ENCODE measurements at places on chromosomes 4 and X. TPM values are rescaled to one million over a fixed set of nuclear protein-coding genes. Genes with fewer than 3 reads are reported as not detected.

DNA sequence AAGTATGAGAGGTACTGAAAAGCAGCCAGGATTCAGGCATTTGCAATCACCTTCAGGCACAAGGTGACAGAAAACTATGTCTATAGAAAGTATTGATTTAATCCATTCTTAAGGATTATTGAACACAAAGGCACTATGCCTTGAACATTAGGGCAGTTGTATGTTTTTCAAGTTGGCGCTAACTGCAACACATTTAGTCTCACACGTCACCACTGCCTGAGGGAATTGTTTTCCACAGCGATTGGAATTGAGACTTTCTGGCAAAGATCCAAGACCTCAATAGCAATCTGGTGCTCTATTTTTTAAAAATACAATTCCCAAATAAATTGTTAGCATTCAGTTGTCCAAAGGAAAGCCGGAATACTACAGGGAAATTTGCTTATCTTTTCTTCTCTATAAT lies 52.7 kb upstream of the FTHL17 start:
- H3K27ac ChIP-seq: no peak overlapping the region
- H3K4me3 ChIP-seq: no peak overlapping the region
- H3K4me1 ChIP-seq: no peaks in the 10 kb centered on the region
- H3K36me3 ChIP-seq: no peaks in the 10 kb centered on the region

The FDCSP gene
- not detected for polyA plus RNA-seq

GRCh38 chrX:42442745-42443144 lies 335.2 kb downstream of the PPP1R2C start:
- peaks cover 2% of the 10 kb centered on the region for H3K27me3 ChIP-seq
- H3K4me3 ChIP-seq: no peak overlapping the region
- peaks cover 6% of the 10 kb centered on the region for H3K36me3 ChIP-seq
- peaks cover 2% of the 10 kb centered on the region for H3K4me1 ChIP-seq

DNA sequence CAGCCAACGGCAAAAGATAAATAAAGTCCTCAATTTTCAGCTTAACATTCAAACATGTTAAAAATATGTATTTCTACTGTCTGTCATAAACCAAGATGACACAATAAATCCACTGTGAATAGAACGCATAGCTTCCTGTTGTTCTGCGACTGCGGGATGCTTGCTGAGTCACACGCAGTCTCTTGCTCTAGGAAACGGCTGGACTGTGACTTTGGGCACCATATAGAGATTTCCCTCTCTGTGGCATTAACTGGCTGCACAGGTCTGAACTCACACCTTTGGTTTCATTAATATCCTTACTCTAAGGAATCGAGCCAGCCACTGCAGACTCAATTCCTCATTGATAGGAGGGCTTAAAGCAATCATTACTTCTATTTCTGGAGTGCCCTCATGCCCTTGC lies 8.4 kb downstream of the BEND4 start:
- H3K4me1 ChIP-seq: no peaks in the 10 kb centered on the region
- no peak for DNase-seq
- H3K27me3 ChIP-seq: peaks cover 2% of the 10 kb centered on the region

- no peak overlapping the region for H3K4me3 ChIP-seq
- no peaks in the 10 kb centered on the region for H3K4me1 ChIP-seq
- DNase-seq: no peak
- H3K27me3 ChIP-seq: no peaks in the 10 kb centered on the region
These were observed 234.0 kb upstream of the VCX3A start for GRCh38 chrX:6768881-6769280.

- no peak for DNase-seq
- H3K4me3 ChIP-seq: no peak overlapping the region
- H3K4me1 ChIP-seq: no peaks in the 10 kb centered on the region
- H3K36me3 ChIP-seq: no peaks in the 10 kb centered on the region
These were observed 66.4 kb upstream of the MAOA start for GRCh38 chrX:43589735-43590134.

The MAP7D2 gene
- not detected for polyA plus RNA-seq

DNA sequence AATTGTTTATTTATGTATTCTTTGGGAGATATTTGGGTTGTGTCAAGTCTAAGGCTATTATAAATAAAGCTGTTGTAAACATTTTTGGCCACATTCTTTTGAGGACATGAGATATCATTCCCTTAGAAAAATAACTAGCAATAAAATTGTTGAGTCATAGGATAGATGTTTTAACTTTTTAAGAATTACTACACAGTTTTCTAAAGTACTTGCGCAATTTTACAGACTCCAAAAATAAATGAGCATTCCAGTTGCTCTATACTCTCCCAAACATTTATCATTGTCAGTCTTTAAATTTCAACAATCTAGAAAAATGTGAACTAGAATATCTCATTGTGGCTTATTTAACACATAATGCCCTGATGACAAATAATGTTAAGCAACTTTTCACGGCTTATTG lies 189.1 kb upstream of the ADGRL3 start:
- DNase-seq: no peak
- peaks cover 4% of the 10 kb centered on the region for H3K27me3 ChIP-seq

DNA sequence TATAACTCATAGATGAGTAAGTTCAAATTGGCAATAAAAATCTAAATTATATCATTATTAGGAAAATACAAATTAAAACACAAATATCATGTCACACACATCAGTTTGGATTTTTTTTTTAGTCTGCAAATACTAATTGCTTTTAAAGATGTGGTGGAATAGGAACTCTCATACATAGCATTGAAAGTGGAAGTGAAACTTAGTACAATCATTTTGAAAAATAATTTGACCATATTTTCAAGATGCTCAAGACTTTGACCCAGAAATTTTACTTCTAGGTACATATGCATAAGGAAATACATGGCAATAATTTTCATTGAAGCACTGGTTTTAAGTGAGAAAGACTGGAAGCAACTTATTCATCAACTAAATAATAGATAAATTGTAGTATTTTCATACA lies 147.5 kb upstream of the SMIM31 start:
- H3K36me3 ChIP-seq: peaks cover 3% of the 10 kb centered on the region
- peaks cover 2% of the 10 kb centered on the region for H3K27me3 ChIP-seq
- H3K27ac ChIP-seq: no peak overlapping the region
- H3K4me1 ChIP-seq: no peaks in the 10 kb centered on the region
- H3K4me3 ChIP-seq: no peak overlapping the region

The RBMXL3 gene
- polyA plus RNA-seq: not detected

DNA sequence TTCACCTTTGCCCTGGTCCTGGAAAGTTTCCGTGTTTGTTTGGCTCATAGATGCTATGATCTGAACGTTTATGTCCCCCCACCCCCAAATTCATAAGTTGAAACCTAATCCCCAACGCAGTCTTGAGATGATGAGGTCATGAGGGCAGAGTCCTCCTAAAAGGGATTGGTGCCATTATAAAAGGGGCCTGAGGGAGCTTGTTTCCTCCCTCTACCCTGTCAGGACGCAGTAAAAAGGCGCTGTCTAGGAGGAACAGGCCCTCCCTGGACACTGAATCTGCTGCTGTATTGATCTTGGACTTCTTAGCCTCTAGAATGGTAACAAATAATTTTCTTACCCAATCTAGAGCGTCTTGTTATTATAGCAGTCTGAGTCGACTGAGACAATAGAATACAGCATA lies 2190.6 kb upstream of the TENM3 start:
- H3K4me1 ChIP-seq: no peaks in the 10 kb centered on the region
- peaks cover 7% of the 10 kb centered on the region for H3K27me3 ChIP-seq
- DNase-seq: no peak
- H3K4me3 ChIP-seq: no peak overlapping the region
- no peaks in the 10 kb centered on the region for H3K36me3 ChIP-seq

DNA sequence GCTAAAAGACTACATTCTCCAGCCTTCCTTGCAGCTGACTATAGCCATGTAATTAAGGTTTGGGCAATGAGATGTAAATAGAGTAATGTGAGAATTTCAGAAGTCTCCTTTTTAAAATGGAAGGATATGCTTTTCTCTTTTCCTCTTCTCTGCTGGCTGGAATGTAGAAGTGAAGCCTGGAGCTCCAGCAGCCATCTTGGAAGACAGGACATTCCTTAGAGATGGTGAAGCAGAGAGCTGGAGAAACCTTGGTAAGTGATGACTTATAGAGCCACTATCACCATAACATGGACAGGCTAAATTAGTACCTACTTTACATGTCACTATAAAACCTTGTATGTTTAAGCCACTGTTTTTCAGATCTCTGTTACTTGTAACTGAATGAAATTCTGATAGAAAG lies 48.0 kb downstream of the RASL11B start:
- no peak for DNase-seq
- H3K4me1 ChIP-seq: peaks cover 3% of the 10 kb centered on the region
- no peak overlapping the region for H3K4me3 ChIP-seq
- peaks cover 11% of the 10 kb centered on the region for H3K36me3 ChIP-seq
- H3K27ac ChIP-seq: no peak overlapping the region

GRCh38 chr4:78293348-78293747 lies 236.2 kb downstream of the FRAS1 start:
- H3K4me1 ChIP-seq: no peaks in the 10 kb centered on the region
- no peak overlapping the region for H3K4me3 ChIP-seq

The EPGN gene
- polyA plus RNA-seq: not detected

The BANK1 gene
- polyA plus RNA-seq: 1.4 TPM

DNA sequence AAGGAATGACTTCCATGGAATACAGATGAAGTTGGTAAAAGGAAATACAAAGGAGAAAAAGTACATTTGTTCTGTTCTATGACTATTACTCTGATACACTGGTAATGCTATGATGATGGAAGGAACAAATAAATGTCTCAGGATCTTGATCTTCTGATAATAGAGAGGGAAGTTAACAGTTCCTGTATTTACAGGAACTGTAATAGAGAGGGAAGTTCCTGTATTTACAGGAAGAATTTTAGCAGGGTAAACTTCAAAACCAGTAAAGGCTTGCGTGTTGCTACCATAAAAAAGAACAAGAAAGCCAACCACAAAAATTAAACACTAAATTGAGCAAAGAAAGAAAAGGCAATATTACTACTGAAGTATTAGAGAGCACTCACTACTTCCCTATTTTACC lies 91.7 kb upstream of the HPGD start:
- DNase-seq: no peak
- peaks cover 2% of the 10 kb centered on the region for H3K27me3 ChIP-seq
- H3K36me3 ChIP-seq: no peaks in the 10 kb centered on the region
- no peak overlapping the region for H3K27ac ChIP-seq
- no peaks in the 10 kb centered on the region for H3K4me1 ChIP-seq

The CLDN2 gene
- not detected for polyA plus RNA-seq

GRCh38 chr4:17517664-17518063 lies 2.7 kb downstream of the CLRN2 start:
- no peak overlapping the region for H3K4me3 ChIP-seq
- peaks cover 3% of the 10 kb centered on the region for H3K27me3 ChIP-seq
- no peak overlapping the region for H3K27ac ChIP-seq
- no peaks in the 10 kb centered on the region for H3K36me3 ChIP-seq
- no peak for DNase-seq

The NKAP gene
- 1.3 TPM for polyA plus RNA-seq

DNA sequence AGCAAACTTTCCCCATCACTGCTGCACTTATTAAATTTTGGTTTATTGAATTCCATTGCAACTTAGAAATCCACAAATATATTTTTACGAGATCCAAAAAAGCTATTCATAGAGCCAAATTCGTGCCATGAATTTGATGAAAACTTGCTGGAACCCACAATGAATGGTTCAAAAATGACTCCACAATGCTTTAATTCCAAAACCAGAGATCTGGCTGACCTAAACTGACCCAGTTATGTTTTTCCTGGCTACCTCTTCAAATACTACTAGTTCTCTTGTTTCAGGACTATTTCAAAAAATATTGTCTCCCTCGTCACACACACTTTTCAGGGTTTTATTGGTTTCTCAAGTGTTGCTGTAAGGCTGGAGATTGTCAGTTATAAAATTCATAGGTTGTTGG lies 474.8 kb downstream of the PDGFC start:
- DNase-seq: no peak
- no peaks in the 10 kb centered on the region for H3K4me1 ChIP-seq
- H3K4me3 ChIP-seq: no peak overlapping the region

- no peaks in the 10 kb centered on the region for H3K4me1 ChIP-seq
- no peaks in the 10 kb centered on the region for H3K27me3 ChIP-seq
- H3K36me3 ChIP-seq: peaks cover 5% of the 10 kb centered on the region
- no peak overlapping the region for H3K27ac ChIP-seq
- DNase-seq: no peak
- no peak overlapping the region for H3K4me3 ChIP-seq
These were observed 103.3 kb downstream of the PARM1 start for GRCh38 chr4:75036046-75036830.
